ENCODE measurements at places on chromosomes 6 and 20.

GRCh38 chr6:139600919-139601475 lies 226.5 kb upstream of the CITED2 start:
- DNase-seq: no peak

GRCh38 chr6:75347898-75348610 lies 63.5 kb upstream of the TMEM30A start:
- DNase-seq: no peak

GRCh38 chr6:167588920-167589614 lies 237.6 kb upstream of the AFDN start:
- DNase-seq: no peak

- DNase-seq: peak; percentile 58
Measured at GRCh38 chr20:43590036-43590391, 723 bp upstream of the IFT52 start.

DNA sequence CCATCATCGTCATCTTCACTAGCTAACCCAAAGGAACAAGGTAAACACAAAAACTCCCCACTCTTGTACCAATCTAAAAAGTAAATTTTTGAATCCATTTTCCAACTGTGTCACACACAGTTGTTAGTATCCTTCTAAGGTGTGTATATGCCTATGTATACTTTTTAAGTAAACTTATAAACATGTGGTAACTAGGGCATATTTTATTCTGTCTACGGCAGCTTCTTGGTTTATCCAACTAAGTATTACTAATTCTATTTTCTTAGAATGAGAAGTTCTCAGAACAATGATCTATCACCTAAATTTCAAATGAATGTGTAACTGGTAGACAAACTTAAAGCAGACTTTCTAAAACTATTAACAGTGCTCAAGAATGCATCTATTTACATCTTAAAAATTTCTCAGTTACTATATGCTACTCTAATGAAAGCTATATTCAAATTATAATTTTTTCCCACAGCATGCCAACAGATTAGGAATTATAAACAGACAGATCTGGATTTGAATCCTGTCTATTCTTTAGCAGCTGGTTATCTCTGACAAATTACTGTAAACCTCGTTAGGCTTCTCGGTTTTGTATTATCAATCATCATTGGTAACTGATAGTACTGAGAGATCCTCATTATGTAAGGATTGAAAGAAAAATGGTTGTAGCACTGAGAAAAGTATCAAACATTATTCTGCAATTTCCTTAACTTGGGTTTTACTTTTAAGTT lies 1.8 kb upstream of the PLN start:
- no peak for DNase-seq

All from NCI-H748 treated with DMSO at 0.1 percent for 48 hours (cell line).